ENCODE measurements at places on chromosomes 7 and 10. TPM values are rescaled to one million over a fixed set of nuclear protein-coding genes. Genes with fewer than 3 reads are reported as not detected.

The ASAH2 gene
- 2.1 TPM for total RNA-seq

The PNLIP gene
- total RNA-seq, result not detected

The HOXA6 gene
- total RNA-seq, result not detected

The NAT16 gene
- total RNA-seq, result not detected

Data from activated CD4-positive, alpha-beta memory T cell treated with anti-CD3 and anti-CD28 coated beads, Interleukin-2, amount 10 ng/mL, durations not matched to agents 7 days and 5 days (primary cell).